Activated T-cell treated with anti-CD3 and anti-CD28 coated beads for 4 hours (primary cell): ENCODE measurements at places on chromosomes 3 and 15.

DNA sequence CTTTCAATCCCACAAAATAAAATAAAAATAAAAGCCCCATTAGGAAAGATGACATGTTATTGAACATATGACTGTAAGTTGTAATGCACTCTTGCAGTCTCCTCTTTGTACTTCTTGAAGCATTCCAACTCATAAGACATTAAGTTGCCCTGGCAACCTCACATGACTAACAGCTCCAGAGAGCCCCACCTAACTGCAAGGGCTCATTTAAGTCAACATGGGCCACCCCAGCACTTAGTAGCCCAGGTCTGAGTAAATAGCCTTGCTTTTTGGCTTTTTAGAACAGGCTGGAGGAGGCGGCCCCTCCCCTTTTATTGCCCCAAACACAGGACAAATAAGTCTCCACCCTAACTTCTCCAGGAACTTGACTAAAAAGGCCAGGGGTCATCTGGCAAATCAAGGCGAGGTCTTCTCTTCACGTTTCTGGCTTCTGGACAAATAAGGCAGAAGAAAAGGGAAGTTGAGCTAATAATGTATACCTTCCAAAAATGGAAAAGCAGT lies 135.1 kb downstream of the TMCO5A start:
- DNase-seq, result no peak

DNA sequence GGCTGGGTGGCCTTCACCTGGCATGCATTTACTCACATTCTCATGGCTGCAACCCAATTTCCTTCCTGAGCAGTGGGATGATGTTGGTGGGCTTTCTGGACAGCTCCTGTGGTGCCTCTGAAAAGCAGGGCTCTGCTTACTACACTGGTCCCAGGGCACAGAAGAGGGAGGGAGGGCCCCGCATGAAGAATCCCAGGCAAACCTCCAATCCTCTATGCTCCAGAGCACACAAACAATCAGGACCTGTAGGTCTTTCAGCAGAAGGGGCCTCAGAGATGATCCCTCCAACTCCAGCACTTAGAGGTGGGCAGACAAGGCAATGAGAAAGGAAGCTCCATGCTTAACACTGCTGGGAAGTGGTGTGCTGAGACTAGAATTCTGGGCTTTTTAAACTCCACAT lies 231.7 kb upstream of the ICE2 start:
- no peak for DNase-seq

- DNase-seq, result no peak
These were observed 30.1 kb upstream of the HYKK start for GRCh38 chr15:78477295-78477694.

DNA sequence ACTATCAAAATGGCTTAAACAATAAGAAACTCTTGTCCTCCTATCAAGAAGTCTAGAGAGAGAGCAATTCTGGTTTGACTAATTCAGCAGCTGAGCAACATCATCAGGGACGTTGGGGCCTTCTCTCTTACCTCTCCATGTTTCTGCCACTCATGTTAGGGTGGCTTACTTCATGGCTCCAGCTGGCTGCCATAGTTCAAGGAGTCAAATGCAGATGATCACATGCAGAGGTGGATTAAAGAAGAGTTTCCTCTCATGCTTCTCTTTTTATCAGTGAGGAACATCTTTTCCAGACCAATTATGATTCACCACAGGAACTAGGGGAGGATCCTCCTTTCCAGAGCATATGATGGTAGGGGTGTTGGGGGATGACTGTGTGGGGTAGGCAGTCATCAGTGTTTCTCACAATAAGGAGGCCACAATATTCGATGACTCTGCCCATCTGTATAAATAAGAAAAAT lies 45.5 kb downstream of the NEK11 start:
- no peak for DNase-seq

GRCh38 chr3:103499132-103499900 lies 1064.5 kb downstream of the ZPLD1 start:
- DNase-seq, result no peak

GRCh38 chr3:184295771-184296170 lies 3.3 kb upstream of the PSMD2 start:
- no peak for DNase-seq

GRCh38 chr3:81947359-81947758 lies 185.9 kb upstream of the GBE1 start:
- no peak for DNase-seq

GRCh38 chr3:28291577-28291976 lies 50.2 kb downstream of the CMC1 start:
- no peak for DNase-seq

- DNase-seq, result no peak
These were observed 4.0 kb downstream of the RPL14 start for GRCh38 chr3:40461161-40461560.

DNA sequence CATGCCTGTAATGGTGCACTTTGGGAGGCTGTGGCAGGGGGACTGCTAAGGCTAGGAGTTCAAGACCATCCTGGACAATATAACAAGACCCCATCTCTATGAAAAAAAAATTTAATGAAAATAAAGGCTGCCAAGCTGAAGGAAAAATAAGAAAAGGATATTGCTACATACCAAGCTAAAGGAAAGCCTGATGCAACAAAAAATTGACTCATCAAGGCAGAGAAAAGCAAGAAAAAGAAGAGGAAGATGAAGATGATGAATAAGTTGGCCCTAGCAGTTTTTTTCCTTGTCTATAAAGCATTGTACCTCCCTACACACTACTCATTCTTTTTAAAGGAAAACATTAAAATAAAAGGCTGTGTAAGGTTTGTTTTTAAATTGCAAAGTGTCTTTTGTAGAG lies 441.9 kb upstream of the MDFIC2 start:
- DNase-seq, result no peak

DNA sequence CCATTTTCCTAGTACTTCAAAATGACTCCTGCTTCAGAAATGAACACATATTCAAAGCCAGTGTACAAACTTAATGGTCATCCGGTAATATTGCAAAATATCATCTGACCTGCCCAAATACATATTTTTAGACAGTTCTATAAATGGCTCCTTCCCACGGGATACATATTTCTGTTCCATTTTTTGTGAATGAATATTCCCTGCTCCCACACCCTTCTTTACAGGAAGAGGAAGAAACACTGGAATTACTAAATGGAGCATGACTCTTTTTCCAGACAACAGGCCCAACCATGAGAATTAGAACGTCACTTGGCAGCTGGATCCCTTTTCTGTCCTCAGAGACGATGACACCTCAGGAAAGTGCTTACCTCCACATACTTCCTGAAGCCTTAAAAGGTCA lies 38.0 kb upstream of the CBLB start:
- no peak for DNase-seq

DNA sequence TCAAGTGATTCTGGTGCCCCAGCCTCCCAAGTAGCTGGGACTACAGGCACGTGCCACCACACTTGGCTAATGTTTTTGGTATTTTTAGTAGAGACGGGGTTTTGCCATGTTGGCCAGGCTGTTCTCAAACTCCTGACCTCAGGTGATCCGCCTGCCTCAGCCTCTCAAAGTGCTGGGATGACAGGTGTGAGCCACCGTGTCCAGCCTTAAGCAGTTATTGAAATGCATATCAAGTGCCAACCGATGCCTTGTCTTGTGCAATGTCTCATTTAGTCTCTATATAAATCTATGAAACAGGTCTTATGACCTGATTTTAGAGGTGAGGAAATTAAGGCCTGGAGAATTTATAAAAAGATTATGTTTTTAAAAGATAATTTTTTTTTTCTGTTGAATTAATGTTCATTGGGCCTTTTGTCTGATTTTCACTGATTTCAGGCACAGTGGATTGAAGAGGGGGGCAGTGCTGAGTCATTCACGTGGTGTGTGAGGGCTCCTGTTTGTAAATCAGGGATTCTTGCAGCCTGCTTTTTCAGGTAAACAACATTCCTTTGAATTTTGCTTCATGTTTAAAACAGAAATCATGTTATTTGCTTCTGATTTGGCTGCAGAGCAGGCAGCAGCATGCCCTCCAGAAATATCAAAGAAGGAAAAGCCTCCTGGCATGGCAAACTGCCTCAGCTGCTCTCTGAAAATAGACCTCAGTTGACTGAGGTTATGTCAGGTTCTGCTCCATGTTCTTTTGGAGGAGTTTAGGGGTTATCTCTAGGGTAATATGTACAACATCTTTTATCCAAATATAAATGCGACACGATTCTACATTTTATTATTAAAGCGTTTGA lies 407.0 kb upstream of the RGMA start:
- DNase-seq, result no peak

DNA sequence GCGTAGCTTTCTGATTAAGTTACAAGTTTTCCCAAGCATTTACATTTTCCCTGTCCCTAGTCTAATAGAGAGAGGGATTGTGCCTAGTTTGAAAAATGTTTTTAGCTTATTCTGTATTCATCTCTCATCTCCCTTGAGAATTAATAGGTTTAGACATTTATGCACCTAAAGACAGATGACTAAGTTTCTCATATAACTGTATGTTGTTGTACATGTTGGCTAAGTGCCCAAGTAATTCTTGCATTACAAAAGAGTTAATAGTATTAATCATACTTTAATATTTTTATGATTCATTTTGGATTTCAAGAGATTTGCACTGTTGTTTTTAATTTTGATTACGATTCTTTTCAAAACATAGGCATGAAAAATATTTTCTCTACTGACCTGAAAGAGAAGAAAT lies 109.0 kb upstream of the TBL1XR1 start:
- DNase-seq, result no peak

- DNase-seq, result no peak
These were observed at the start of gene GRM2 for GRCh38 chr3:51706788-51707731. Gene GRM2, plus strand, starts transcription at chr3:51707068. Its CDS starts 1,916 bp downstream, at chr3:51708984.
